ENCODE measurements at places on chromosomes 6 and 20.

GRCh38 chr6:12636336-12636735 is 80.2 kb upstream of the PHACTR1 start:
- DNase-seq = no peak

GRCh38 chr6:160137989-160138835 is 16.6 kb downstream of the SLC22A1 start:
- DNase-seq = peak; percentile 15

GRCh38 chr6:3228771-3229565 is 1.5 kb upstream of the TUBB2B start:
- DNase-seq = no peak

GRCh38 chr6:138975815-138976214 is 12.2 kb downstream of the REPS1 start:
- no peak for DNase-seq

GRCh38 chr20:59268870-59269269 is 31.5 kb upstream of the EDN3 start:
- no peak for DNase-seq

- no peak for DNase-seq
Measured at GRCh38 chr6:45543298-45544235, 165.8 kb upstream of the SUPT3H start.

DNA sequence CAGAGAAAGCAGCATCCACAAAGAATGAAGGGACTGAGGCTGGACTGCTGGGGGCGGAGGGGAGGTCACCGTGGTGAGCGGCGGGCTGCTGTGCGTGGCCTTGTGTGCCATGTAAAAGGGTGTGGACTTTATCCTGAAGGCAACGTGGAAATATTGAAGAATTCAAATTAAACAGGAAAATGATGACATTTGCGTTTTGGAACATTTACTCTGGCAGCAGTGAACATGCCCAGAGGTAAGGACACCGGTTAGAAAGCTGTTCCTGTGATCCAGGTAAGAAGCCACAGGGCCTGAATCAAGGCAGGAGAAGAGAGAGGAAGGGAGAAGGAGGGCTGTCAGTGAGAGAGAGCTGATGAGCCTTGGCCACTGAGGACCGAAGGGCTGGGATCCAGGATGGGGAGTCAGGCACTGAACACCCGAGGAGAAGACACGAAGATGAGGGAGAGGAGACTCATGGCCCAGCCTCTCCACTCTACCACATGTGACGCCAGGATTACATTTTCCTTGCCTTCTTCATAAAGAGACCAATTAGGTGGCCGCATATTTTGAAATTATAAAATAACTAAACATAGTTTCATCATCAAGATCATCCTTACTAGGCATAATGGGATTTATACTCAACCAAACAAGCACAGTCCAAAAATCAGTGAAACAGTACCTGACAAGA is 58.4 kb downstream of the TRAM2 start:
- DNase-seq = no peak

GRCh38 chr20:52004715-52005114 is 186.9 kb downstream of the ZFP64 start:
- no peak for DNase-seq

DNA sequence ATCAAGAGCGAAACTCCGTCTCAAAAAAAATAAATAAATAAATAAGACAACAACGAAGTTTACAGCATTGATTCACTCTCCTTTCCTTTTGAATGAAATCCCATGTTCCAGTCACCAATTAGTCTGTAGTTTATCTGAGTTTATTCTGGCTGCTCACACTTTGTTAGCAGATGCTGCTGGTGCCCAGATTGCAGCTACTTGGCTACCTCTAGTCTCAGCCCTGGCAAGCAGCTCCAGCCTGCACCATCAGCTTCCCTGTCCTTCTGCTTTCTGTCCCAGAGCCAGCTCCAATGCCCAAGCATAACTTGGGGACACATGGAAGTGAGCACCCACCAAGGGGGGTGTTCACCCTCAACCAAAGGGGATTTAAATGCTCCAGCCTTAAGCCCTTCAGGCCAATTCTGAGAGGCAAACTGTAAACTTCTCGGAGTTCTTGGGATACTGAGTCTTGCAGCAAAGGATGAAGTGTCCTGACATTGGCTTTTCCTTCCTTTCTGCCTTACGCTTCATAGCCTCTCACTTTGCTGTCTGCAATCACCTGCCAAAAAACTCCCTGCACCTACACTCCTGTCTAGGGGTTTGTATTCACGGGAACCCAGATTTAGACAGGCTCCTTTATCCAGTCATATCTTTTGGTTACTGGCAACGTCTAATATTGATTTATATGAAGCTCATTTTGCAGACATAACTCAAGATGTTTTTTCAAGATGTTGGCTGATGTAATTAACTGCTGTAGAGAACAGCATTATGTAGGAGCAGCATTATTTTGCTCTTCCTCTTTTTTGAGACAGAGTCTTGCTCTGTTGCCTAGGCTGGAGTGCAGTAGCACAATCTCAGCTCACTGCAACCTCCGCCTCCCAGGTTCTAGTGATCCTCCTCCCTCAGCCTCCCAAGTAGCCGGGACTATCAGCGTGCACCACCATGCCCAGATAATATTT is 9.8 kb upstream of the TASP1 start:
- no peak for DNase-seq

GRCh38 chr6:37209461-37210205 is 39.7 kb downstream of the PIM1 start:
- no peak for DNase-seq

- no peak for DNase-seq
Measured at GRCh38 chr6:164107297-164107995, 692.9 kb downstream of the QKI start.

DNA sequence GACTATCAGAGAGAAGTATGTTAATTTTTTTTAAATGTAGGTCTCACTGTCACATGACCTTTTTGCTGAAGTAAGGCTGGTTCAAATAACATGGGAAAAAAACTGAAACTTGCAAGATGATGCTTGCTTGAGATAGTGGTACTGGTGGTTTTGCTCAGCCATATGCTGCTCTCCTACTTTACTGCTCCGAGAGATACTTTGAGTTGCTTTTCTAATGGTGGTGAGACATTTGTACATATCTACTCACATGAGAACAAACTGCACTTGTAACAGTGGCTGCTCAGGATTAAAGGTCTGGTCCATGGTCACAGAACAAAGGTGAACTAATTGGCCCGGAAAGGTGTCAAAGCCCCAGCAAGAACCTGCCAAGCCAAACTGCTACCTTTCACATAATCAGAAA is 106.2 kb upstream of the BEND3 start:
- DNase-seq = no peak

GRCh38 chr6:83008626-83009025 is 57.0 kb downstream of the UBE3D start:
- DNase-seq = no peak

DNA sequence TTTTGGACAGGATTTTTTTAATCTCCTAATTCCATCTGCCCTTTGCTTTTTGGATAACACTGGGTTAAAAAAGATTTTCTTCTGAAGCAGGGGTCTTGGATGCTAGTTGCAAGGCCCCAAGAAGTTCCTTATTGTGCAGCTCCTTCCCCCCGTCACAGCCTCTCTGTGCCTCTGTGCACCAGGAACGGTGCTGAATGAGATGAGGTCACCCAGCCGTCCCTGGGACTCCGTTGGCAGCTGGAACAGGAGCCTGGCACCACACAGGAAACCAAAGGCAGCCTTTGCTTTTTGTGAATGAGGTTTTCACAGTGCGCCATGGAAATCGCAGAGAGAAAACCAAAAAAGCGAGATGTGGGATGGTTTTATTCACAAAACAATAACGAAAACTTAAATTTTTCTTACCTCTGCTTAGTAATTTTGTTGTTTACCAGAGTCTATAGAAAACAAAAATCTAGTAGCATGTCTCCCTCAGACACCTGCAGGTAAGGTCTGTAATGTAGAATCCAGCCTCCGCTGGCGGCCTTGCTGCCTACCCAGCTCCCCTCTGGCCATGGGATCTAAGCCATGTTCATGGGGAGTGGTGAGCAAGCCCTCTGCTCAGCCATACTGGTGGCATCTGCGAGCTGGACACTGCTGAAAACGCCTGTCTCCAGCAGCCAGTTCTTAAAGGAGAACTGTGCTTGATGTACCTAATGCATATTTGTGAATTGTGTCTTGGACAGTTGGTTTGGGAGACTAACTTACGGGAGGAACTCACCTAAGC is 40.4 kb upstream of the SYNJ2 start:
- no peak for DNase-seq

DNA sequence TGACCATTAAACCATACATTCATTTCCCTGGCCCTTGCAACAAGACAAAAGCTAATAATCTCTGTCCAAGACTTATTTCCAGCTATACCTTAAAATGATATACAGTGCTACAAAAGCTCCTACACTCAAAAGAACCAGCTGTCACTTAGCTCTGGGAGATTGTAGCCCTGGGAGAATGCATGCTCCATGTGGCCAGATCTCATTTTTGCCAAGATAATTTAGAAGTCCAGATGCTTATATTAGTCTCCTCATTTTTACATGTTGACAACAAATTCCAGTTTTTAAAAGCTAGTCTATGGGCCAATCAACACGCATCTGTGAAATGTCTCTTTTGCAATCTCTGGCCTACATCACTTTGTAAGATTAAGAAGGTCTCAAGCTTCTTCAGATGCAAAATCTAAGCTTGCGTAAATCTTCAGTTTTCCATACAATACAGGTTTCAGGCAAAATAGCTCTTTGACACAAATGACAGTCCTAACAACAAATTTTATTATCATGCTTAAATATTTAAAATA is 27.1 kb downstream of the TASP1 start:
- no peak for DNase-seq

All from activated naive CD8-positive, alpha-beta T cell treated with anti-CD3 and anti-CD28 coated beads, Interleukin-2, amount 50 U/mL, for 16 hours (primary cell).